IPS-NIHi11 (cell line): ENCODE measurements at places on chromosomes 4 and X.
A peak's percentile ranks its signal among the peaks of the same experiment; 100 is the strongest.

DNA sequence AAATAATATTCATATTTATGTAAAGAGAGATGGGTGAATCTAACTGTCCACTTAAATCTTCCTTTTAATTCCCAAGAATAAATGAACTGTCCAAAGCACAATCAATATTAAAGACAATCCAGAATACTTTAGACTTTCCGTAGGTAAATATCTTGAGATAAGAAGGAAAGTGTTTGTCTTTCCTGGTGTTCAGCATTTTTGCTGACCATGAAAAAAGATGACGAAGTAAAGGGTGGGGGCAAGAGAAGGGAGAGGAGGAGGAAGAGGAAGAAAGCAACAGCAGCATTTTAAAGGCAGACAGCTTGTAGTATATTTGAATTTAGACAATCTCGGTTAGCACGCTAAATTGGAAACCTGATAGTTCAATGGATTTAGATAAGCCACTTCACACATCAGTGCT, 498.2 kb downstream of the KCNIP4 start:
- no peak for DNase-seq

- no peak for DNase-seq
Observed at GRCh38 chr4:168598191-168598590, 101.3 kb downstream of the PALLD start.

DNA sequence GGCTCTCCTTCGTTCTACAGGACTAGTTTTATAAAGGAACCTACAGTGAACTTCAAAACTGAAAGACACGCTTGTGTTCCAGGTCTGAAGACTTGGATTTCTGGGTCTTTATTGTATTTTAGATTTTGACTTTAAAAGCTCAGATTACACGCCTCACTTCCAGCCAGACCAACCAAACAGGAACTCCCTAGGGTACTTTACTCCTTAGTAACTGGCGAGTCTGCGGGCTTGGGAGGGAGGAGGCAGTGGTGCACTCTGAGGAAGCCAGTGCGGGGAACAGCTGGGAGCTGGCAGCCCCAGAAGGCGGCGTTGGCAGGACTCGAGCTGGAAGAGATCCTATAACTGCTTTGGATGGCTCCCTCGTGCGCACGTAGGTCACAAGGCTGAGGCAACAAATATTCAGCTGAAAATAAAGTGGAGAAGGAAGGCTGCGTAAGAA, 391 bp upstream of the PHKA1 start:
- peak; percentile 43 for DNase-seq

DNA sequence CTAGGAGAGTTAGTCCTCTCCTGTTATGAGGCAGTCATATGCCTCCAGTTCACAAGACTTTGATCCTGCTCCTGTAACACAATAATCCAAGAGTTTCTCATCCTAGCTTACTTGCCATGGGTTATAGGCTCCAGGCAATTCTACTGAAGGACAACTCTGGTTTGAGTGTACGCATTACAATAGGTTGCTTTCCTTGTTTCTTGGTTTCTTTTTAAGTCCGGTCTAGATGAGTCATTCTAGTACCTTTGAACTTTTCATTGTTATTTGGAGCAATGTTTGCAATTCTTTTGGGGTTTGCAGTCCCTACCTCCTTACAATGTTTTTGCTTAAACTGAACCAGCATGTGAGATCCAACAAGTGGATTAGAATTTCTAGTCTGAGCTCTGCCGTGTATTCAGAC, 109.1 kb downstream of the ANAPC4 start:
- DNase-seq, result no peak

DNA sequence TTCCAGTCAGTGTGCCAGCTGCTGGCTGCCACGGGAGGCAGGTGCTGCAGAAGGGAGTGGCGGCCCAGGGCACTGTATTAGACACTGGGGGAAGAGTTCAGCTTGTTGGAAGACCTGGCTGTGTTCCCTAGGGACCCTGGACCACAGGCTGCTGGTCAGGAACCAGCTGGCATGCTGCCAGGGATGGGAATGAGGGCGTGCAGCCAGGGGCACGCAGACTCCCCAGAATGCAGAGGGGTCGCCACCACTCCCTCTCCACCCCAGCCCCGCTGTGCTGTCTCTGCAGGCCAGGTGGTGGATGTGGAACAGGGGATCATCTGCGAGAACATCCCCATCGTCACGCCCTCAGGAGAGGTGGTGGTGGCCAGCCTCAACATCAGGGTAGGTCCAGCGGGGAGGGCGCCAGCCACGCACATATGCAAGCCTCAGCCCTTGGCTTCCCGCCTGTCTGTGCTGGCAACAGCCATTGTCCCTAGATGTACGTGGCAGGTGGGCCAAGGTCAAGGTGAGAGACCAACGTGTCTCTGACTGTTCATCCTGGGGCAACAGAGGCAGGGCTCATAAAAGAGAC, 12.3 kb downstream of the ABCD1 start:
- DNase-seq, result no peak

- DNase-seq, result peak; percentile 8
Observed at GRCh38 chrX:13029887-13030771, 14.3 kb downstream of the FAM9C start.
